Esophagus mucosa (tissue), 1 donor: ENCODE measurements at places on chromosomes 7 and 10. TPM values are rescaled to one million over a fixed set of nuclear protein-coding genes. Genes with fewer than 3 reads are reported as not detected.

DNA sequence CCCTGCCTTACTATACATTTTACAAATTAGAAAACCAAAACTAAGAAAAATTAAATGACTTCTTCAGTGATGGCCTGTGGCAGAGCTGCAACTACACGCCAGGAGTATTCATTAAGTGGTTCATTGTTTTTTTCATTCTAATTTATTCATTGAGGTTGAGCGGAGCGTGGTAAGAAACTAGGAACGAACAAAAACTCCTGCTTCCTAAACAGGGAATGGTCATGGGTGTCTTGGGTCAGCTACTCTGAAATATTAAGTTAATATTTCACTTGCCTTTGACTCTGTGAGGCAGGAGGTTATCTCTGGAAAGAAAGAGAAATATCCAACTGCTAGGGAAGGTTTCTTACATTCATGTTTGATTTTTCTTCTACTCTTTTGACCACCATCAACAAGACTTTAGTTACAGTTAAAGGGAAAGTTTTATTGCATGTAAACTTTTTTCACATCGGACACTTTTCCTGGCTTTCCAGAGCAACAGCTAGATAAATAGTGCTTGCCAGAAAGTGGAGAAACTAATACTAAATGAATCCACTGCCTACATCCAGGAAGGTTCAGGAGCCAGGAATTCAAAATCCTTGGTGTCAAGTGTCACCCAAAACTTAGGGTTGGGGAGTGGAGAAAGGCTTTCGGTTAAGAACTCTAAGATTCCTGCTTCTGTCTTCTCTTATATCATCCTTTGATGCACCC, 896 bp upstream of the GNG11 start:
- no peak for ATAC-seq

DNA sequence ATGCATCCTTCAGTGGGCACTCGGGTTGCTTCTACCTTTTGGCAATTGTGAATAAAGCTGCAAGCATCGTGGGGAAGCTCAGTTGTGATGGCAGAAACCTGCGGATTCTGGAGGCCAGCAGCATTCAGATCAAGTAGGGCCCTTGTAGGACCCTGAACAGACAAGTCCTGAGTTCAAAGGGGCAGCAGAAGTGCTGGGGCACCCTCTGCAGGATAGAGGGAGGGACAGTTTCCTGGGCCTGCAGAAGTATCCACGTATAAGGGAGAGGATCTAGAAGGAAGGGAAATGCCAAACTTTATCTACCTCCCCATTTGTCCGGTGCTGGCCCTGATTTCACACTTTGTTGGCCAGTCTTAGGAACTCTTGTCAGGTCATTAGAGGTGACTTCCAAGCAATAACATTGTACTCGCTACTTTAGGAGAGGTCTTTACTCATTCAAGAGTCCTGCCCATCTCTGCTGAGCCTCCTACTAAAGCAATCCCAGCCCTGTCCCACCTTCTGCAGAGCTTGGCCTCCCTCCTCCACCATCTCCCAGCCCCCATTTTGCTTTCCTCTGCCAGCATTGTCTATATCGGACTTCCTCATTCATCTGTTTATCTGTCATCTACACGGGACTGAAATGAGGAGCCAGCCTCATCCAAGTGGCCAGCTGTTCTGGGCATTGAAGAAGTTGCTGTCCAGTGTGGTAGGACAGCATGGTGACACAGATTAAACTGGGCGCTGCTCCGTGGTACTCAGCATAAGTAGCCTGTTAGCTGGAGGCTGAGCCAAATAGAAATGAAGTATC, 26.6 kb upstream of the R3HCC1L start:
- no peak for ATAC-seq

DNA sequence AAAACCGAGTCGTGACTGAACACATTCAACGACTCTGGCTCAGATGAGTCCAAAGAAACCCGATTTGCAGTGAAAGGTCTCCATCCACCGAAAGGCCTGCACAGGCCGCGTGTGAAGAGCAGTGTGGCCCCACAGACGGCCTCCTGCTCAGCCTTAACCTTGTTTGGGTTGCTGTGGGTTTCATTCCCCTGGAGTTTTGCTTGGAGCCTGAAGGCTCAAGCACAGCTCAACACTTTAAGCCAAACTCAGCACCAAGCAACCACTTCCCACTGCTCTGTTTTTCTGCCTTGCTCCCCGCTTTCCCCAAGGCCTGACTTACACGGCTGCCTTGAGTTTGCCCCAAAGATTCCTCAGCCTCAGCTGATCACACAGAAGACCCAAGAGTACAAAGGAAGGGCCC, 398.2 kb upstream of the NFE2L3 start:
- no peak for ATAC-seq

GRCh38 chr7:2316578-2316977, 2.3 kb upstream of the SNX8 start:
- ATAC-seq: no peak

DNA sequence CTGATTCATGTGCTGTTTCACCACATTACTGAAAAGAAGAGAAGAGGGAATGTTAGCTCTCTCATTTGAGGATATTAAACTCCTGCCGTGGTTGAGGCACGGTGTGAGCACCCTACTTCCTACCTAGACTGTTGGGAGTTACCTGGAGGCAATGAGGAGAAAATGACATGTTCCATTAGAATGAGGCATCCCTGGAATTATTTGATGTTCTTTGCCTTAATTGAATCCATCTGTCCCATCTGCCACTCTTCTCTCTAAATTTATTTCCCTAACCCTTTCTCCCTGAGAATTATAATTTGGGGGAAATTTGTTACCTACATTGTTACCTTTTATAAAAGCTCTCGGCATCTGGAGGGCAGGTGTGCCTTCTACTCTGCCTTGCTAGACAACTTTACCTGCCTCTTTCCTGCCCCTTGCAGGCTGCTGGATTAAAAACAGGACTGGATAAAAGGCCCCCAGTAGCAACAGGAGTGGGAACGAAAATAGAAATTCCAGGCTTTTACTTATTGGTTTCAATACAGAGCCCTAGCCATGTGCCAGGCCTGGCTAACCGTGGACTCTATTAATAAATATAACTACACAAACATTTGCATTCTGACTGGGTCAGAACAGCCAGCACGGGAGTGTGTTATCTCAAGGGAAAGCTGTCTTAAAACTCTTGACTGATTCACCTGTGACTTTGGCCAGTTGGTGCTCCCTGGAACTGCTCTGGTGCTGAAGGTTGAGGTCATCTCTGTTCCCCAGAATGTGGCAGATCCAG, 4.4 kb upstream of the ATXN7L1 start:
- ATAC-seq: no peak

DNA sequence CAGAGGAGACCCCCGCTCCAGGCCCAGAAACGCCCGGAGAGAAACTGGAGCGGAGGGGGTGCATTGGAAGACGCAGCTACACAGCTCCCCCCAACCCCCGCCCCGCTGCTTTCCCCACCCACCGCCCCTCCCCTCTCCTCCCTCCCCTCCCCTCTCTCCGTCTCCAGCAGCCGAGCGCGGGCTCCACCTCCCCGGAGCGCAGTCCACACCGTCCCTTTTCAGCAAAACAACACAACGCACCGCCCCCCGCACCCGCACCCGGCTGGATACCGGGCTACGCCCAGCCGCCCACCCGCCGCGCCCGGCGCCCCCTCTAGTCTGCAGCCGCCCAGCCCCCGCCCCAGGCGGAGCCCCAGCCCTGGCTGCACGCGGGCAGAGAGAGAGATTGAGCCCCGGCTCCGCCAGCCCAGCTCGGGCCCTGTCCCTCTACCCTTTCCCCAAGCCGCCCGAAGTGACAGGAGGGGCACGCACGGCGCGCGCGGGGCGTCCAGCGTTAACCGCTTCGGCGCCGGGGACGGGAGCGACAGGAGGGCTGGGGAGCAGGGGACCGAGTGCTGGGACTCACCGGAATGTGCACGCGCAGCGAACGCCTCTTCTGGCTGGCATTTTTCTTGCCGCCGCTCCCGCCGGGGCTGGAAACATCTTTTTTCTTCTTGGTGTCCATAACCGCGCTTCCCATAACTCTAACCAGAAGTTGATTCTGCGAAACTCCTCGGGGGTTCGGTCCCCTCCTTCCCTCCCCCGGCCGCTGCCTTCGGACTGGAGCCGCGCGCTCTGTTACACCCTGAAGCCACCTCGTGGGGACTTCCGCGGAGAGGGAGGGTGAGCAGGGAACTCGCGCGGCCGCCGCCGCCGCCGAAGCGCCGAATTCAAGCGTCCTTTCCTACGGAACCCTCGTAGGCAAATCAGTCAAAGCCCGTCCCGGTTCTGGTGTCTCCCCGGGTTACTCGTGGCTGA, 695 bp downstream of the PRKAG2 start:
- ATAC-seq: peak; percentile 58

GRCh38 chr10:71383972-71384687, 12.6 kb upstream of the CDH23 start:
- peak; percentile 80 for ATAC-seq

DNA sequence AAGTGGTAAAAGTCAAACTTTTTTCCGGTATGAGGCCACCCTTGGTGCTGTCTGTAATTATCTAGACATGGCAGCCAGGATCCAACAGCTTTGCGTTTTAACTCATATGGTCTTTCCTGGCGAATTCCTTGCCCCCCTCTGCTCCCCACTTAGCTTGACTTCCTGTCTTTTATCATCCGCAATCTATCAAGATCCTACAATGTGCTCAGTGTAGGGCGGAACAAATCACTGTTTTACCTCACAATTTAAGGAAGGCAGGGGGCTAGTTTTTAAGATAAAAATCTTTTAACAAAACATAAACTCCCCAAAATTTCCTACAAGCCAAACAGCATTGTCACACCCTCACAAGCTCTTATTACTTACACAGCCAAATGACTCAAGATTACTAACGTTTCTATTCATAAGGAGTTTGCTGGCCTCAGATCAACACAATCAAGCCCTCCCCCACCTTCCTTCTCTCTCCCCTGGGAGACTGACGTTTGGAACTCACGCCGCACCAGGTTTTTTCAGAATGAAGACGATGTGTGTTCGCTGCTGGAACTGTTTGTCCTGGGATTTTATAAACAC, 1.3 kb upstream of the CDK14 start:
- peak; percentile 46 for ATAC-seq

- peak; percentile 56 for ATAC-seq
Observed at GRCh38 chr7:149310113-149310836, 48.3 kb downstream of the ZNF783 start.

DNA sequence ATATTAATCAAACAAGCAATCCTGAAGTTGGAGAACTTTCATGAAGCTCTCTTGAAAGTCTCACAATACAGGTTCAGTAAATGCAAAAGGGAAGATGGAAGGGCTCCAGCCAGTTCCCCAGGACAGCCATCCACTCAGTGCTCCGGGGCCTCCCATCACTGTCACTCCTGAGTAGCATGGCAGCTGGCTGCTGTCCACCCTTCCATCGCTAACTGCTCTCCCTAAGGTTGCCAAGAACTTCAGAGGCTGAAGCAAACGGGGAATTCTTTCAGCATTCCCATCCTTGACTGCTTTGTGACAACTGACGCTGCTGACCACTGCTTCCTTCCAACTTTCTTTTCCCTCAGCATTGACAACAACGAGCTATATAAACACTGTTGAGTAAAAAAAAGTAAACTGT, 69.1 kb downstream of the VPS41 start:
- no peak for ATAC-seq

- ATAC-seq: no peak
Observed at GRCh38 chr10:88165849-88166271, 302.4 kb downstream of the PTEN start.

GRCh38 chr7:129494041-129494440, 8.3 kb upstream of the SMKR1 start:
- ATAC-seq: no peak

DNA sequence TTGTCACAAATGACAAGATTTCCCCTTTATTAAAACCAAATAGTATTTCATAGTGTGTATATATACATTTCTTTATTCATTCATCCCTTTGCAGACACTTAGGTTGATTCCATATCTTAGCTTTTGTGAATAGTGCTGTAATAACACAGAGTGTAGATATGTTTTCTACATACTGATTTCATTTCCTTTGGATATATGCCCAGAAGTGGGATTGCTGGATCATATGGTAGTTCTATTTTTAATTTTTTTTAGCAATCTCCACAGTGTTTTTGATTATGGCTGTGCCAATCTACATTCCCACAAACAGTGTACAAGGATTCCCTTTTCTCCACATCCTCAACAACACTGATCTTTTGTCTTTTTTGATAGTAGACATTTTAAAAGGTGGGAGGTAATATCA, 46.4 kb downstream of the CSTF2T start:
- ATAC-seq: no peak

DNA sequence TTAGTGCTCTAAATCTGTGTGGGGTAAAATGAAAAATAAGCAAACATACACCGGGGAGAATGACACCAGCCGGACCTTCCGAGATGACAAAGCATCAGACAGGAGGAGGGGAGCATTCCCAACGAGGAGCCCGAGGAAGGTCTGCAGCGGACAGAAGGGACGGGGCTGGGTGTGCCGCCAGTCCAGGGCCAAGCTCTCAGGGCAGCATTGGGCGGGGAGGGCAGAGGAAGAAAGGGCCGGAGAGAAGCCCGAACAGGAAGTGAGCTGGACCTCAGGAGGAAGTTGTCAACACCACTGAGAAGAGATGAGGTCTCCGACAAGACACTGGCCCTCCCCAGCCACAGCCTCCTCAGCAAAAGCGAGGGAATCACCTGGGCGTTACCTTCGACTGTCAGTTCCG, 182.6 kb upstream of the RNF32 start:
- ATAC-seq: no peak

GRCh38 chr10:56135828-56136227, 225.2 kb downstream of the ZWINT start:
- ATAC-seq: no peak

DNA sequence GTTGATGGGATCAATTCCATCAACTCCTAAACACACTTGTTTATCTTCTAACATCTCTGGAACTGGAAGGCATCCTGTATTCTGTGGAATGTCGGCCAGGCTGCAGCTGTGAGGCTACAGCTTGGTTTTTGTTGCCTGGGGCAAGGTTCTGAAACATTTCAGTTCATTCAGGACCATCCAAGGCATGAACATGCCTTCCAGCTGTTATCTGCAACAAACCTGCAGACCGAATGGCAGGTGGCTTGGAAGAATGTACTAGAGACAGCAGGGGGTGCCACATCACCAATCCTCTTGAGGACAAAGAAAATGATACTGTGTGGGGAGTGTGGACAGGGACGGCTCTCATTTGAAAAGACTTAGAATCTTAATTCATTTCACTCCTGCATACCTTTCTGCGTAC, 12.4 kb downstream of the PAPOLB start:
- no peak for ATAC-seq

GRCh38 chr10:112141292-112141691, 42.3 kb downstream of the GPAM start:
- ATAC-seq: no peak

DNA sequence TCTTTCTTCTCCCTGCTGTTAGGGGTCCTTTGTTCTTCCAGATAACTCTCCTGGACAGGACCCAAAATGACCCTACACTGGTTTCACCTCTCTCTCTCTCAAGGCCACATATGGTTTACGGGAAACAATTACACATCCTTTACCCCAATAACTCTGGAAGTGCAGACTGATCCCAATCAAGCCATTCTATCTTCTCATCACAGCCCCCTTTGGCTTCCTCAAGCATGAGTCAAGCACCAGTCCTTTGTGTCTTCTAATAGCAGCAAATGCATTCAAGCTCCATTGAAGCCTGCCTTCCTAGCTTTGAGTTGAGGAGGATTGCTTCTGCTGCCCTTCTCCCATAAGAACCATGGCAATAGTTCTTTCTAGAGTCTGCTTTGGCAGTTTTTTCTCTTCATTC, 20.2 kb downstream of the C10orf67 start:
- ATAC-seq: no peak

NME8 gene
- total RNA-seq: not detected

MNX1 gene
- total RNA-seq: 0.12 TPM

GATA3 gene
- 0.76 TPM for total RNA-seq

CLDN15 gene
- total RNA-seq: 2.9 TPM

PVRIG gene
- 0.36 TPM for total RNA-seq
